ENCODE measurements at places on chromosomes 11 and 22. TPM values are rescaled to one million over a fixed set of nuclear protein-coding genes. Genes with fewer than 3 reads are reported as not detected.
A peak's percentile ranks its signal among the peaks of the same experiment; 100 is the strongest.

GRCh38 chr11:87889126-87889525 lies 286.1 kb downstream of the RAB38 start:
- no peaks in the 10 kb centered on the region for H3K36me3 ChIP-seq
- no peak for DNase-seq
- no peak overlapping the region for H3K27ac ChIP-seq
- H3K4me1 ChIP-seq: no peaks in the 10 kb centered on the region
- no peak overlapping the region for H3K4me3 ChIP-seq

- H3K4me3 ChIP-seq: no peak overlapping the region
- no peak for DNase-seq
- no peaks in the 10 kb centered on the region for H3K27me3 ChIP-seq
- H3K4me1 ChIP-seq: peaks cover 3% of the 10 kb centered on the region
Observed at GRCh38 chr11:18264035-18264434, 2.0 kb upstream of the SAA1 start.

DNA sequence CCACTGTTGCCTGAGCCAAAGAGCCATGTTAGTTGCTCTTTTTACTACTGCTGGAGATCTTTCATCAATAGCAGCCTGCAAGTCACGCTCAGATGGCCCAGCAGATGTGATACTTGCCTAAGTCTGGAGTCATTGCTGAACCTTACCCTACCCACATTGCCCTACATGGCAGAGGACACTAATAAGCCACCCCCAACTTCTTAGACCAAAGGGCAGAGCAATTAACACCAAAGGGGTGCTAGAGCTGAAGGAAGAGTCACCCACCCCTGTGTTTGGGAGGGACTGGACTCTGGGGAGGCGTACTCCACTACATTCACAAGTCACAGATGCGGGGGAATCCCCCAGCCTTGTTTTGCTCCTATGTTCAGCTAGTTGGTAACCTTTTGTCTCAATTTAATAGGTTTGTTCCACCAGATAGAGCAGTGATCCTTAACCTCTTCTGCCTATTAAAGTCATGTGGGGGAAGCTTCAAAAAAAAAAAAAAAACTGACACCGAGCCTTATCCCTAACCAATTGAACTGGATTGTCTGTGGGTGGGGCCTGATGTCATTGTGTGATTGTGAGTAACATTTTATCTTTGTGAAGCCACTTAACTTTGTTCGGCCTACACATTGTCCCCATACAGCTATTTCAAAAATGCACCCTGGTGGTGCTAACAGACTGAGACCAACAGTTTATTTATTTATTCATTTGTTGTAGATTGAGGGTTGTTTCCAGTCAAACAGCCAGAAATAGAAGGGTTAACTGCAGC lies 13.1 kb downstream of the ADM start:
- H3K27me3 ChIP-seq: peaks cover 2% of the 10 kb centered on the region
- H3K27ac ChIP-seq: no peak overlapping the region
- no peaks in the 10 kb centered on the region for H3K36me3 ChIP-seq
- H3K4me1 ChIP-seq: no peaks in the 10 kb centered on the region

- DNase-seq: no peak
- peaks cover 26% of the 10 kb centered on the region for H3K4me1 ChIP-seq
- peaks cover 7% of the 10 kb centered on the region for H3K36me3 ChIP-seq
- H3K27ac ChIP-seq: no peak overlapping the region
- H3K27me3 ChIP-seq: no peaks in the 10 kb centered on the region
Observed at GRCh38 chr22:24402460-24403192, 24.8 kb upstream of the ADORA2A start.

GRCh38 chr22:35328472-35328885 lies 28.8 kb downstream of the TOM1 start:
- H3K4me3 ChIP-seq: no peak overlapping the region
- H3K4me1 ChIP-seq: peaks cover 28% of the 10 kb centered on the region
- H3K36me3 ChIP-seq: peaks cover 58% of the 10 kb centered on the region
- DNase-seq: no peak

- H3K27ac ChIP-seq: no peak overlapping the region
- no peak overlapping the region for H3K4me3 ChIP-seq
- H3K27me3 ChIP-seq: no peaks in the 10 kb centered on the region
- no peaks in the 10 kb centered on the region for H3K36me3 ChIP-seq
- no peaks in the 10 kb centered on the region for H3K4me1 ChIP-seq
Observed at GRCh38 chr22:23109441-23109978, 32.3 kb downstream of the RSPH14 start.

DNA sequence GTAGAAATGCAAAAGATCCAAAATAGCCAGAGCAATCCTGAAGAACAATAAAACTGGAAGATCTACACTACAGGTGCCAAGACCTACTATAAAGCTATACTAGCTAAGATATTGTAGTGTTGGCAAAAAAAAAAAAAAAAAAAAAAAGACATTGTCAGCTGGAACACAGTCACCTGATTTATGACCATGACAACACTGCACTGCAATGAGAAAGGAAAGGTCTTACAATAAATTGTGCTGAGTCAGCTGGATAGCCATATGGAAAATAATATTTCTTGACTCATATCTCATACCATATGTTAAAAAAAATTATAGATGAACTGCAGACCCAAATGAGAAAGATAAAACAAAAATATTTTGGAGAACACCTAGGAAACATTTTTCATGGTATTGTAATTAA lies 3.1 kb upstream of the PANX3 start:
- no peak for DNase-seq
- no peak overlapping the region for H3K27ac ChIP-seq
- no peaks in the 10 kb centered on the region for H3K27me3 ChIP-seq

GRCh38 chr11:57527056-57527631 lies 3.4 kb downstream of the TIMM10 start:
- H3K27me3 ChIP-seq: no peaks in the 10 kb centered on the region
- H3K4me3 ChIP-seq: no peak overlapping the region
- peaks cover 15% of the 10 kb centered on the region for H3K4me1 ChIP-seq
- no peak overlapping the region for H3K27ac ChIP-seq

DNA sequence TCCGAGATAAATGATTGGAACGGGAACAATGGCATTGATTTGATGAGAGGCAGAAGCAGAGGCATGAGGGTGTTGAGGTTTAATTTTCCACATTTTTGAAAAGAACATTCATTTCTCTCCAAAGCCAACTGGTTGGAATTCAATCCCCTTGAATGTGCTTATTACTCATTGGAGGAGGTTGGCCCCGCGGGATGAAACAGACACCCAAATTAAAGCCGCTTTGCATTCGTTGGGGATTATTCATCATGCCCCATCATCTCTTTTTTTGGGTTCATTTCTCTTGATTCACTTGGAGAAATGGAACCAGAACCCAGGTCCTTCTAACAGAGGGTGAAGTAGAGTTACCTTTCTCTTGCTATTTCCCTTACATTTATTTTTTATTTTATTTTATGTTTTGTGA lies 47.6 kb upstream of the PARVG start:
- H3K4me3 ChIP-seq: no peak overlapping the region
- DNase-seq: no peak
- peaks cover 4% of the 10 kb centered on the region for H3K36me3 ChIP-seq
- H3K4me1 ChIP-seq: peaks cover 9% of the 10 kb centered on the region

DNA sequence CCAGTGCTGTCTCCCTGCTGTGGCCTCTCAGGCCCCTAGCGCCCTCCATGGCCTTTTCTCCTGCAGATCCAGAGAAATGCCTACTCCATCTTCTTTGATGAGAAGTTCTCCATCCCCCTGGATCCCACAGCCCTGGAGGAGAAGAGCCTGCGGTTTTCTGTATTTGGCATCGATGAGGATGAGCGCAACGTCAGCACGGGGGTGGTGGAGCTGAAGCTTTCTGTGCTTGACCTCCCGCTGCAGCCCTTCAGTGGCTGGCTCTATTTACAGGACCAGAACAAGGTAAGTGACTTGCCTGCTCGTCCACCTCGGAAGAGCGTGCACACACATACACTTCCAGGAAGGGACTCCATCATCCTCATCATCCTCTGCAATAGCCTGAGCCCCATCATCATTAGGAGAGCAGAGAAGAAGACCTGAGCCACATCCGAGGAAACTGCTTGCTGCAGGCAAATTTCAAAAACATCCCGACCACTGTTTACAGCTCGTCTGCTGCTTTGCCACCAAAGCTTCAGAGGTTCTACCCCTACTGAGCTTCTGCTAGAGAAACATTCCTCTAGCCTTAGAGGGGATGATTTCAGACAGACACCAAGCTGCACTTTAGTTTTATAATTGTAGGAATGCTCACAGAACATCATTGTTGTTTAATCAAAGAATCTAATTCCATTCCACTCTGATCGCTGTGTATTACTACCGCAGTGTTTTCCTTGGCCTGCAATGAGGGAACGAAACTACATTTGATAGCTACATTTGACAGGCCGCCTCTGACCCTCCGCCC lies 12.9 kb upstream of the RHOD start:
- DNase-seq: no peak
- peaks cover 2% of the 10 kb centered on the region for H3K27me3 ChIP-seq
- no peaks in the 10 kb centered on the region for H3K4me1 ChIP-seq

GRCh38 chr22:28031383-28031922 lies 112.4 kb upstream of the PITPNB start:
- no peaks in the 10 kb centered on the region for H3K27me3 ChIP-seq
- no peak overlapping the region for H3K27ac ChIP-seq
- DNase-seq: no peak
- no peak overlapping the region for H3K4me3 ChIP-seq
- H3K36me3 ChIP-seq: no peaks in the 10 kb centered on the region

GRCh38 chr22:35425971-35426800 lies 26.2 kb downstream of the MCM5 start:
- no peaks in the 10 kb centered on the region for H3K27me3 ChIP-seq
- DNase-seq: no peak
- H3K27ac ChIP-seq: no peak overlapping the region
- H3K36me3 ChIP-seq: peaks cover 39% of the 10 kb centered on the region
- no peak overlapping the region for H3K4me3 ChIP-seq

DNA sequence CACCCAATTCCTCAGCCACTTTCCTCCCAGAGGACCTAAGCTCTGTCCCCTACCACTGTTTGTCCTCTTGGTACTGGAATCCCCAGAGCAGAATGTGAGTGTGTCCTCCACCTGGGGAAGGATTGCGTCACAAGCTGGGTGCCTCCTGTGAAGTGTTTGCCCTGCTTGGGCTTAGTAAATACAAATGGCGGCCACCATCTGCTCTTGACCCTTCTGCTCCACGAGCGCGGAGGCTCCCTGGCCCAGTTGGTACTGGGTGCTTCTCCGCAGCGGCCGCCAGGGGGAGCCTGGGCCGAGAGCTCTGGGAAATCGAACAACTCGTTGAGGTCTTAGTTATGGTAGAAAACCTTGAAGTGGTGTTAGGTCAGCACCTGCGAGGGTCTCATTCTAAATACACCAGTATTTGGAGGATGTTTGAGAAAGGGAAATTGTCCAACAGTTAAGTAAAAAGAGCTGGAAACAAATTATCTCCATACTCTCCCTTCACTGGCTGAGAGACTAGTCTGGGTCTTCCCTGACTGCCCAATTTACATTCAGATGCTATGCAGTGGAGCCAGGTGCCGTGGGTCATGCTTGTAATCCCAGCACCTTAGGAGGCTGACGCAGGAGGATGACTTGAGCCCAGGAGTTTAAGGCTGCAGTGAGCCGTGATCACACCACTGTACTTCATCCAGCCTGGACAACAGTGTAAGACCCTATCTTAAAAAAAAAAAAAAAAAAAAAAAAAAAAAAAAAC lies 74.6 kb upstream of the TEAD1 start:
- no peaks in the 10 kb centered on the region for H3K36me3 ChIP-seq
- no peaks in the 10 kb centered on the region for H3K27me3 ChIP-seq
- H3K27ac ChIP-seq: no peak overlapping the region
- DNase-seq: peak; percentile 46
- no peaks in the 10 kb centered on the region for H3K4me1 ChIP-seq

EFCAB6 gene
- total RNA-seq: 0.23 TPM

NRXN2 gene
- total RNA-seq: 7.7 TPM

PKP3 gene
- total RNA-seq: 0.29 TPM

TAF10 gene
- total RNA-seq: 191 TPM
